ENCODE measurements at places on chromosomes 12 and 14.

- DNase-seq = no peak
Observed at GRCh38 chr12:26851031-26851809, 18.2 kb upstream of the ITPR2 start.

DNA sequence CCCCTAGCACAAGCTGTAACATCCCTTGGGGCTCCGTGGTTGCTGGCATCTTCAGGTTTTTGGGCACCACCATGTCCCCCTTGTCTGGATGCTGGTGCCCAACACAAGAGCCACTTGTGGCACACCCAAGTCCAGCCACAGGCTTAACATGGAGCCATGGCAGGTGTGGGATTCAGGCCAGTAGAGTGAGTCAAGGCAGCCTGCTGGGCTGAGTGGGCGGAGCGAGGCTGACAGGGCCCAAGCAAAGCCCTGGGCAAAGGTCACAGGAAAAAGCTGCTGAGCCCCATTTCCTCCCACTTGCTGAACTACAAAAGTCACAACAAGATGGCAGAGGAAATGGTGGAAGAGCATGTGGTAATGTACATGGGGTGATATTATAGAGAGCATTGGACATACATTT is 950.7 kb upstream of the FLRT2 start:
- no peak for DNase-seq

- DNase-seq = peak; percentile 47
Observed at GRCh38 chr12:29281371-29282005, 99.5 kb downstream of the ERGIC2 start.

DNA sequence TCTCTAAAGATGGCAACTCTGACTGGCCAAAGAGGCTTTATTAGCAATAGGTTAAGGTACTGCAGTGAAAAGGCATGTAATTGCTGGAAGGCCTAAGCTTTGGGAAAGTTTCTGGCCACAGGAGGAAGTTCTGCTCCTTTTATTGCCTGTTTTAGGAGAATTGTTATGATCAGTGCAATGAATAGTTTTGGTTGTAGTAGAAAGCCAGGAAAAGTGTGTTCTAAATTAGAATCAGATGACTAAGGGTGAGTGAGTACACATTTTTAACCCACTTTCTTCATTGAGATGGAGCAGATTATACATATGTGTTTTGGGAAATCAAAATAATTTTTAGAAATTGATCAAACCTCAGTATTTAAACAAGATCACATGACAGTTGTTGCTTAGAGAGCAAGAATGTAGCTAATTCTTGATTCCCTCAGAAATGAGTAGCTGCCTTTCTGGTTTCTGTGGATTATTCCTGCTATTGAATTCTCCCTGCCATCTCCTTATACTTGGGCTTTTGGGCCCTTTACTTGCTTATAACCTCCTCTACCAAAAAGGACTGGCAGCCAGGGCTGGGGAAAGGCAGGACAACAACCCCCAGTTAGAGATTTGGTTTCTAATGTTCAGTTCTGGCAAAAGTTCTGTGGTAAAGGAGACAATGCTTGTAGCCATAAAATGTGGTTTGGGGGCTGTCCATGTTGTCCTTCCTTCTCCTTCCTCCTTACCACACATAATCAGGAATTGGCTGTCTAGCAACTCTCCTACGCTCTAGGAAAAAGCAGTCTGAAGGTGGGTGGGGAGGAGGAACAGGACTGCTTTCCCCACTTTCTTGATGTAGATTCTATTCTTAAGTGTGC is 217.1 kb downstream of the SLC38A4 start:
- peak; percentile 65 for DNase-seq

DNA sequence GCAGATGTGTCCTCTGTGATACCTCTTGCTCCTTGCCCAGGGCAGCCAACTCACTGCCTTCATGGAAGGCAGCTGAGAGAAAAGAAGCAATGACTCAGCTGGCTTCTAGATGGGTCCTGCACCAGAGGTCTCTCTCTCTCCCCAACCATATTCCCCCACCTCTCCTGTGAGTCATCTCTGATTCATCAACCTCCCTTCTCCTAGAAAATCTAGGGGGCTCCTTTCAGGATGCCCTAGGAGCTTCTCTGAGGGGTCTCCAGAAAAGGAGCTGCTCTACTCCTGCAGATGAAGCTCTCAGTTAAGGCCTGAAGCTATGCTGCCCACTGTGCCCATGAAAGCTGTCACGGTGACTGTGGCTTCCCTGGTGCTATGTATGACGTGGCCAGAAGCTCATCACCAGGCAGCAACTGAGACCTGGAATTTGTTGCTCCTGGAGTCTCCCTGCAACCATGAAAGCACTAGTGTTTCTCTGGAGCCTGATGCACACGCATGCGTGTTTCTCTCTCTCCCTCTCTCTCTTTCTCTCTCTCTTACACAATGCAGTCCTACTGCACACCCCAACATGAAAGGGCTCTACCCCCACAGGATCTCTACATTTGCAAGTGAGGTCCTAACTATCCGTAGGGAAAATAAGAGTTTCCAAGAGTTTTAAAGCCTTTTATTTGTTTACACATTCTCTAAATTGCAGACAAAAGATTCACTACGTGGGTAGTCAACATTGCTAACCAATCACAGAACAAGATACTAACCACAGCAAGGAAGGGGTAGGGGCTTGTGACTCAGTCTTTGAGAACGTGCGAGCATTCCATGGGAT is 285.3 kb downstream of the DPF3 start:
- peak; percentile 99 for DNase-seq

DNA sequence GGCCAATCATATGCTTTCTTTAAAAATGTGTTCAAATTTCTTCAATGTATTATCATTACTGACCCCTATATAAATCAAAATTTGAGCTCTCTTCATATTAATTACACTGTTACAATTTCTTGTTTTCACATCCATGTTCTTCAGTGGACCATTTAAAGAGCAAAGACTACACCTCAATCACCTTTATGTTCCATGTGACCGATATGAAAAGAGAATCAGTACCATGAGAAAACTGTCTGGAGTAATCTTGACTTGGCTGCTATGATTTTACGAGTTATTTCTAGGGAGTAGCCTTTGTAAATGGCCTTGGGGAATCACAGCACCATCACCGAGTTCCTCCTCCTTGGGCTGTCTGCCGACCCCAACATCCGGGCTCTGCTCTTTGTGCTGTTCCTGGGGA is at the start of gene OR8S1:
Gene OR8S1, plus strand, starts transcription at position 301 of the 400 bp plus-strand sequence. Its CDS starts 0 bp downstream, at position 301.
- peak; percentile 25 for DNase-seq

DNA sequence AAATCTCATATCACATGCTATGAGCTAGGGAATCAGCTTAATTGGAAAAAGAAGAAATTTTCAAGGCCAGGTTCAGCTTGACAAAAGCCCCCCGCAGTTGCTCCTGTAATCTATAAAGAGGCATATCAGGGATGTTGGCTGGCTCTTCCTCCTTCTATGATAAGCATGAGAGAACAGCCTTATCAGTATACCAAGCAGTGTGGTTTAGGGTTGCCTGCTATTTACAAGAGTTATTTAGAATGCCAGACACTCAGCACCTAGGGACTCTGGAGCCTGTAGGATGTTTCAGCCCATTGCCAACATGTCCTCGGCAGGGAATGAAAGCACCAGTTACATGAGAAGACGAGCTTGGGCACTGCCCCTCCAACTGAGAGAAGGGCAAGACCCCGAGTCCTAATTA is 89.5 kb upstream of the TMPO start:
- DNase-seq = no peak

- peak; percentile 71 for DNase-seq
Observed at GRCh38 chr14:74860899-74861733, 14.8 kb downstream of the PROX2 start.

GRCh38 chr12:130456375-130457199 is 118.9 kb downstream of the PIWIL1 start:
- DNase-seq = no peak

DNA sequence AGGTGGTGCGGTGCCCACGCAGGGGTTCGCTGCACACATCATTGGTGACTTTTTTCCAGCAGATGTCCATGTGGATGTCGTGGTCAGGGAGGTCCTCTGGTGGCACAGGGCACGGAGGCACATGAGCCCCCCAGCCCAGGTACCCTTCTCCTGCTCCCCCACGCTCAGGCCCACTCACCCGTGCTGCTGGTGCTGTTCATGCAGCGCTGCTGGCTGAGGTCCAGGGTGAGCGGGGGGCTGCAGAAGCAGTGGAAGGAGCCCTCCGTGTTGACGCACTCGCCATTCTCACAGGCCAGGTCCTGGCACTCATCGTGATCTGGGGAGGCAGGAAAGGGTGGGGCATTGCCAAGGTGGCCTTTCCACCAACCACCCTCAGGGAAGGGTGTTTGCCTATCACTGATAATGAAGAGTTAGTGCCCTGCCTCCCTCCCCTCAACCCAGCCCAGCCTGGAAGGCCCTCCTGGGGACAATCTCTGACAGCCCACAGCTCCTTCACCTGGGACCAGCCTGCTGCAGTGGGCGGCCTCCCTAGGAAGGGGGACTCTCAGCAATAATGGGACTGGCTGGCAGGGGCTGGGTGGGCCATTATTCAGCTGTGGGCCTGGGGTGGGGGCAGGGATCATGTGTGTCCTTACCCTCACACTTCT is 9.8 kb downstream of the ISCA2 start:
- DNase-seq = no peak

DNA sequence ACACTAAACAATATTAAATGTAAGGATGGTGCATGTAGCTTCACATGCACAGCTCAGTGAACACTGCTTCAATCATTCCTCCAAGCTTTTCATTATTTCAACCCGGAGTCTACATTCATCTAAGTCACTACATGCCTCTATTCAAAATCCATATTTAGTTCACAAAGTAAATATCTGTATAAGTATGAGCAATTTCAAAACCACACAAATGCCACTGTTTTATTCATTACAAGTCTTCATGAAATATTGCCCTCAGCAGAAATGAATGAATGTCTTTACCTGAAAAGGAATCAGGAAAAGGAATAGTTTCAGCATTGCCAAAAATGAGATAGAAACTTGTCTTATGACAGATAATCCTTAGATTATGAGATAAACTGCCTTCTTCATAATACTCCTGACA is 149.4 kb downstream of the SLC38A4 start:
- DNase-seq = no peak

- no peak for DNase-seq
Observed at GRCh38 chr14:50688875-50689274, 20.8 kb upstream of the SAV1 start.

DNA sequence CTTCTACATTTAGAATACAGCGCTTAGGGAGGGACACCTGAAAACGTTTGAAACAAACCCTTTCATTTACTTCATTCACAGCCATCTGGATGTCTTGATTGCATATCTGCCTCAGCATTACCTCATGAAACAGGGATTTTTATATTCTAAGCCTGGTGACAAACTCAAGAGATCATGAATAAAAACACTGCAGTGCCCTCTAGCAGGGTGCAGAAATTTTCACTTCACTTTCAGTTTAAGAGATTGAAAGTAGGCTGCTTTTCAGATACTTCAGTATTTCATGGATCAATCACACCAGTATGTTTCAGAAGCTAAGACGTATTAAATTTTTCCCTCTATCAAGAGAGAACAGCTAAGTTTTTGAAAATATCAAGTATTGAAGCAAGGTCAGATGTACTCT is 467.8 kb downstream of the MDGA2 start:
- DNase-seq = no peak

- no peak for DNase-seq
Observed at GRCh38 chr14:101465795-101466448, 95.4 kb upstream of the DIO3 start.

DNA sequence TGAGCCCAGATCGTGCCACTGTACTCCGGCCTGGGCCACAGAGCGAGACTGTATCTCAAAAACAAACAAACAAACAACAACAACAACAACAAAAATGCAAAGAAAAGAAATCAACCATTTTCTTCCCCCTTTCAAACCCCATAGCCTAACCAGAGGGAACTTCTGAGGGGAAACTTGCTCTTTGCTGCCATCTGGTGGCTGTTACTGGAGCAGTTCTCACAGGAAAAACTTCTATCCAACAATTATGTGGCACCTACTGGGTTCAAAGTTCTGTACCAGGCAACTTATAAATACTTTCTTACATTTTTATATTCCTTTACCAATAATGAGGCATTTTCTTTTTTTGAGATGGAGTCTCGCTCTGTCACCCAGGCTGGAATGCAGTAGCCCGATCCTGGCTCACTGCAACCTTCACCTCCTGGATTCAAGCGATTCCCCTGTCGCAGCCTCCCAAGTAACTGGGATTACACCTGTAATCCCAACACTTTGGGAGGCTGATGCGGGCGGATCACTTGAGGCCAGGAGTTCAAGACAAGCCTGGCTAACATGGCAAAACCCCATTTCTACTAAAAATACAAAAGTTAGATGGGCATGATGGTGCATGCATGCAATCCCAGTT is 50.9 kb upstream of the BICDL1 start:
- DNase-seq = peak; percentile 84
